Skeletal muscle cell (primary cell): ENCODE measurements at places on chromosomes 2 and 18.

- DNase-seq, result no peak
Measured at GRCh38 chr2:158745067-158745865, 49.9 kb upstream of the DAPL1 start.

- DNase-seq, result no peak
Measured at GRCh38 chr2:217326238-217327022, 466.6 kb upstream of the TNP1 start.

DNA sequence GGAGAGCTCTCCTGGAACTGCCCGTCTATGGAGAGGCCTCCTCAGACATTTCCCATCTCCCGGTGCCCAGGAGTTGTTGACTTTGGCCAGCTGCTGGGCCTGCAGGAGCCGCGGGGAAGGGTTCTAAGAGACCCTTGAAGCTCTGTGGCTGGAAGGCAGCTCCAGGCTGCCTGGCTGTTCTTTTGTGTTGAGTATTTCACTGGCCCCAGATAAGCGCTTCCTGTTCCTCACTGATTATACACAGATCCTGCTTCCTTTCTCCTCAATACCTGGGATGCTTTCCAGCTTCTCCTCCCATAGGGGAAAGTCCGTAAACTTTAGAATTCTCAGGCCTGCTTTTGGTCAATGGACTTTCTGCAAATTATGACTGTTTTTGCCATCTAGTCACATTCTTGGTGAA, 57.8 kb downstream of the TGOLN2 start:
- no peak for DNase-seq

DNA sequence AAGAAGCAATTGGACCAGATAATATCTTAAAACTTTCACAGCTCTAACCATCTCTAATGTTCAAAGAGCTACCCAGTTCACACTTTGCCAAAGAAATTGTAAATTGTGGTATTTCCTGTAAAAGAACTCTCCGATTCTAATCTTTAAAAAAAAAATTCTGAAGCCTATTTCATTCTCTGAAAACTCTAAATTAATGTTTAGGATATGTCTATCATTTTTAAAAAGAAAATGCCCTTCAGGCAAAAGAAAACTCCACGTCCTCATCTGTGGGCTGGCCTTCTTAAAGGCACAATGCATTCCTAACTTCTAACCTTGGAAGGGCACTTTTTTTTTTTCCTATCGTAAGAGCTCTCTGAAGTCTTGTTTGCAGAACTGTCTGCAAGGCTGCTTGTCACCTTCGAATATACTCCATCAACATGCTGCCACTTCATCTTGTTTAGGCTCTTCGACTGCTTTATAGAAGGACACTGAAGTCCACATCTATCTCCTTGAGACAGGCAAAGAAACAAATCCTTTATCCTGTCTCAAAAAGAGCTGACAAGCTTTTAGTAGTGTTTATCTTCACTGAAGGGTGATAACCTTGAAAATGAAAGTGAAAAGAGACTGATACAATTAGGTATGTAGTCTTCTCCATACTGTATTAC, 124.3 kb upstream of the SLC39A10 start:
- DNase-seq, result no peak

DNA sequence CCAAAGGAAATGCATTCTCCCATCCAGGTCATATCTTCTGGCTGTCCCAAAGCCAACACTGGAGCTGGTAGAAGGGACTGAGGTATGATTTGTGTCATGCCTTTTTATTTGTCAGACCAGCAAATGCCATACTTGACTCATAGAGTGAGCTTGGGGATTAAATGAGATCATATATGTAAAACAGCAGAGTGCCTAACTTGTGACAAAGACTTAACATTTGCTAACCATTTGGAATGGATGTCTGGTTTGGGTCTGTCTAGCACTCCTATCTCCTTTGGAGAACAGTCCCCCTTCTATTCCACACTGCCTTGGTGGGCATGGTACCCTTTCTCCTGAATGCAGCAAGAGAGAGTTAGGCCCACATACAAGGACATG, 128.5 kb upstream of the LGALSL start:
- no peak for DNase-seq

- no peak for DNase-seq
Measured at GRCh38 chr18:75057169-75057960, 151.6 kb downstream of the PTGR3 start.

GRCh38 chr2:152122161-152122560, 23.3 kb upstream of the CACNB4 start:
- no peak for DNase-seq

GRCh38 chr18:78136986-78137385, 842.6 kb upstream of the SALL3 start:
- no peak for DNase-seq

DNA sequence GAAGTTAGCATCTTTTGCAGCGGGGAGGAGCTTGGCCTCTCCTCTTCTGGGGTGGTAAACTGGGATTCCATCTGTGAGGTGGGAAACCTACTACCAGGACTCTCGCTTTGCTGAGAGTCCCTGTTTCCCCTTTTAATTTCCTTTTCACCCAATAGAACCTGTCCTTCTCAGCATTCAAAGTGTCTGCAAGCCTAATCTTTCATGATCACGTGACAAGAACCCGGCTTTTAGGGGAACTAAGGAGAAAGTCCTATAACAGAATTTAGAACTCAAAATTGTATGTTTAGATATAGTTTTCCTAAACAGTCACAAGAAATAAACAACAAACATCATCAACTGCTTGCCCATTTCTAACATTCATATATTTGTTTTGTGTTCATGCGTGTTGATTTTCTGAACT, 103.6 kb upstream of the CDH19 start:
- DNase-seq, result no peak

GRCh38 chr18:76995896-76996295, 136.7 kb downstream of the MBP start:
- no peak for DNase-seq

DNA sequence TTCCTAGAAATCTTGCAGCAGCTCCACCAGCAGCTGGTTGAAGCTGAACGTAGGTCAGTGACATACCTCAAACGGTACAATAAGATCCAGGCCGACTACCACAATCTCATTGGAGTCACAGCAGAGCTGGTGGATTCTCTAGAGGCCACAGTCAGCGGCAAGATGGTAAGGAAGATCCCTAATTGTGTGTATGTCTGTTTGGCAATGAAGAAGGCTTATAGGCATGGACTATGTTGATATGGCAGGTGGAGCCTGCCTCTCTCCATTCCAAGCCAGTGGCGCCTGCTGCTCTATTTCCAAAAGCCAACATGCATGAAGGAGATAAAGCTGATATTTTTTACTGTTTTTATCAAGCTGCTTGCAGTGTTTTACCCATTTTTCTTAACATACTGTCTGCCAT, 36.8 kb downstream of the ARMC9 start:
- no peak for DNase-seq

DNA sequence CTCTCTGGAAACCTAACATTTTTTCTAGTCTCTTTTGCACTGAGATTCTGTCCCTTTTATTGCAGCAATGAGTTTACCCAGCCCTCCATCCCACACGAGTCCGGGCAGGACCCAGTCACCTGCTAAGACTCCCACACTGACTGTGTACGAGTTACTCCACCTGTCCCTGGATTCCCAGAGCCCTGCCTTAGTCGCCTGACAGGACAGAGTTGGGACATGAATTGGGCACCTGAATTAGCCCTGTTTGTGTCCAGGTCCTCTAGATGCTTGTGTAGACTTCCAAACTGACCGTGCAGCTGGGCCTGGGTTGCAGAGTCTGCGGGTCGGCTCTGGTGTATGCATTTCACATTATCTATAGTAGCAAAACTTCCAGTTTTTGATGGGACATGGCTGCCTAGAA, 238.7 kb downstream of the VAPA start:
- DNase-seq, result no peak

- DNase-seq, result no peak
Measured at GRCh38 chr2:184920451-184920965, 322.2 kb downstream of the ZNF804A start.

DNA sequence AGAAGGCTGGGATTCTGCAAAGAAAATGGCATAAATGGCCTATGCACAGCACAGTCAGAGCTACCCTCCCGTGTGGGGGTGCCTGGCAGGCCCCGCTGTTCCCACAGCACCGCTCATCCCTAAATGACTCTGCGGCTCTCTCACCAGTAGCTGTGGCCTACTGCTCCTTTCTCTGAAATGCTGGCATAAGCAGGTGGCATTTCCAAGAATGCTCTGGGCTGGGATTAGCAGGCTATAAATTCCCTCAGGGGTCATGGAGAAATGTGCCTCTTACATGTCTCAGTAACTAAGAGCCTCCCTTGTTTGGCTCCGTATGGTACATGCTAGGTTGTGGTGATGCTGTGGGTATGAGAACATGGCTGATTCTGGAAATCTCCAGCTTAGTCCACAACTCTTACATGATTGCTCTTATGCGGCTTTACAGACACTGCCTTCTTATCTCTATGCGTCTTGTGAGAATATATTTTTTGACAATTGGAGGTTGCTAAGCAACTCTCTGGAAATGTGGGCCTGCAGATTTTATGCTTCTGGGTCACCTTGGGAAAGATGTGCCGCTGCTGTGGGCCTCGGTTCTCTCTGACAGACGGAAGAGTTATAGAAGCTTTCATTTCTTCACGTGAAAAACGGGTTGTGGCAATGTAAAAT, 80.3 kb upstream of the GATA6 start:
- DNase-seq, result no peak

DNA sequence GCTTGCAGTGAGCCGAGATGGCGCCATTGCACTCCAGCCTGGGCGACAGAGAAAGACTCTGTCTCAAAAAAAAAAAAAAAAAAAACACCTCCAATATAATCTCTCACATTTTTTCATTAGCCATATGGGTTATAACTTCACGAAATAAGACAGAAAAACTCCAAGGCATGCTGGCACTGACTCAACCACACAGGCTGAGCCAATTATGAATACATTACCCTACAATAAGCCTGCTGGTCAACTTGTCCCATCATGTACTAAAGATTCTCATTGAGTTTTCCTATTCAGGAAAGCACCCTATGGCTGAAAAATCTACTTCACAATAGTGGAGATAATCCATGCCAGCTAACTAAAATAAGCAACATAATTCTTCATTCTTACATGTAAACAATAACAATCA, 12.8 kb upstream of the MAP3K20 start:
- no peak for DNase-seq

DNA sequence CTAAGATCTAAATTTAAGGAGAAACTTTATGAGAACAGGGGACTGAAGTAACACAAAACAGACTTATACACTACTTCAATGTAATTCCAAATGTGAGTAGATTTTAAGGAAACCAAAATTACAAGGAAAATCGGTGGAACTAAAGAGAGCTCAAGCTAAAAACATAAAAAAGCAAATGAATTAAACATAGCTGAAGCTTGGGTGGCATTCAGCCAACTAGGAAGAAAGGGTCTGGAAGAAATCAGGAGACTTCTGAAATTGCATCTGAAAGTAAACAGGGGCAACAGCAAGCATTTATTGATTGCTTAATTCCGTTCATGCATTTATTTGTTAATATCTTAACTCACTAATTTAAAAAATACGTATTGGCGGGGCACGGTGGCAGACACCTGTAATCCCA, 727.3 kb upstream of the PKDCC start:
- DNase-seq, result no peak

- no peak for DNase-seq
Measured at GRCh38 chr2:28300485-28301341, 91.9 kb upstream of the FOSL2 start.

GRCh38 chr2:2827046-2827636, 496.1 kb upstream of the MYT1L start:
- DNase-seq, result no peak

DNA sequence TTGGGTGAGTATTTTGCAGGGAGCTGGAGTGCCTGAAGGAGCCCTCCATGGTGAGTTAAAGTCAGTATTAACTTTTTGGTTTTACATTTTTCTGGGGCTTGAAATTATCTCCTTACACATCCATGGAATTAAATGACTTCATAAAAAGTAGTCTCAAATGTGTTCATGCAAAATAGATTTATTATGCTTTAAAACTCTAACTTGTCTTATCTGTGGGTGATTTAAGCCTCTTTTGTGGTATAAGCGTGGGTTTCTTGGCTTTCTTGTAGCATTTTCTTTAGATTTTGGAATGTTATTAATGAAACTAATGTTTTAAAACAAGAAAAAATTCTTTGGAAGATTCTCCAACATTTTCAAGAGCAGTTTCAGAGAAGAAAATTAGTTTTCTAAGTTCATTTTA, 27.8 kb downstream of the NABP1 start:
- DNase-seq, result no peak
